ENCODE measurements at places on chromosomes 2 and 18.

DNA sequence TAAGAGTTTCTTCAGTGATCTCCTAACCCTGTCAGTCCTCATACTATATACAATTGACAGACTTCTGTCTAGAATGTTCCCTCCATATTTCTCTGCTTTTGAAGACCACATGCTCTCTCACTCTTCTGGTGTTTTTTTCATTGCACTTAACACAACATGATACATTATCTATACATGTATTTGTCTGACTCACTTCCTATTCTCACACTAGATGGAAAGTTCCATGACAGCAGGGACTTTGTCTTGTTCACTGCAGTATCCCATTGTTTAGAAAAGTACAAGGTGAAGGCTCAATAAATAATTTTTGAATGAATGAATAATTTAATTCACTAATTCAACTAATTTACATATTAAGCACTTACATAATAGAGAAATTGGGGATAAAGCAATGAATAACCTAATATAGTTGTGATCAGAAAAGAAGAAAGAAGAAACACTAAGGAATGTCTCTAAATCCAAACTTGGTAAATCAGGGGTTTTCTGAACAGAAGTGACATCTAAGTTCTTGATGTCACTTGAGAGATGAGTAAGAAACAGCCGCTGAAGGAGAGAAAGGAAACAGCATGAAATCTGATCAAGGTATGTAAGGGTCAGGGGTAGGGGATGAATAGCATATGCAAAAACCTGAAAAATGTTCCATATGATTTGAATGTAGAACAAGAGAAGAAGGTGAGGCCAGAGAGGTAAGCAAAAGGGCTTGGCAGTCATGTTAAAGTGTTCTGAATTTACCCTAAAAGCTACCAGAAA is 42.4 kb downstream of the MBD2 start:
- peak; percentile 10 for DNase-seq

DNA sequence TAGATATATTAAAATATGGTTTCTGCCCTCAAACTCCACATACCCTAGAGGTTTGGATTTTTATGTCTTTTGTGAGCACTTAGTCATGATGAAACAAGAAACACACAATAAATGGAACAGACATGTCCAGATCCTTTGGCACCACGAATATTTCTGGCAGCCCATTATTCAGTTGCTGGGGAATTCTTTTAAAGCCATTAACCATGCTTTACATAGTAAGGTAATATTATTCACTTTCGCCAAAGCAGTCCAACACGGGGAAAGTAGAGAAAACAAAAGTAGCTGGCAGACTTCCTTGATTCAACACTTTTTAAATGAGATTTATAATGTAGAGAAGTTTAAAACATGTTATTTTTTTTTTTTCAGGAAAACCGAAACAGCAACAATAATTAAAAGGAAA is 235.4 kb downstream of the PIEZO2 start:
- DNase-seq: no peak

- no peak for DNase-seq
These were observed 70.8 kb downstream of the LRP2 start for GRCh38 chr2:169291517-169291916.

- no peak for DNase-seq
These were observed 168.6 kb upstream of the ATP5MC3 start for GRCh38 chr2:175350105-175350504.

- no peak for DNase-seq
These were observed 59.2 kb downstream of the GYPC start for GRCh38 chr2:126715111-126715510.

- peak; percentile 27 for DNase-seq
These were observed 403 bp downstream of the TMEM127 start for GRCh38 chr2:96265349-96265839.

DNA sequence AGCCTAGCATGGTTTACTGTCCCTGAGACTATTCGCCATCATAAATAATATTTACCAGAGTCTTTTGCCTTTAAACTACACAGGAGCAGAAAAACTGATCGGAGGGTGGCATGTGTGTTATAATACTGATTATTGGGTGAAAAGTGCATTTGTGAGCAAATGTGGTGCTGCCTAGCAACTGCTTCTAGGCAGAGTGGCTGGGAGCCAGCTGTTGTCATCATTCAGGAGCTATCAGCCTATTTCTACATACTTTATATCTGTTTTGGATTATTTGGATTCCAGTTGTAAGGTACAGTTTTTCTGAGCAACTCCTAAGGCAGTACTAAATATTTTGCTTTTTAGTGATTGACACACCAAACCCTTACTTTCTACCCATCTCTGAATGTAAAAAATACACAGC is 75.0 kb upstream of the MSTN start:
- no peak for DNase-seq

GRCh38 chr18:617970-618504 is 21.2 kb downstream of the CLUL1 start:
- no peak for DNase-seq

- no peak for DNase-seq
These were observed 153.6 kb downstream of the CCDC85A start for GRCh38 chr2:56337342-56337741.

DNA sequence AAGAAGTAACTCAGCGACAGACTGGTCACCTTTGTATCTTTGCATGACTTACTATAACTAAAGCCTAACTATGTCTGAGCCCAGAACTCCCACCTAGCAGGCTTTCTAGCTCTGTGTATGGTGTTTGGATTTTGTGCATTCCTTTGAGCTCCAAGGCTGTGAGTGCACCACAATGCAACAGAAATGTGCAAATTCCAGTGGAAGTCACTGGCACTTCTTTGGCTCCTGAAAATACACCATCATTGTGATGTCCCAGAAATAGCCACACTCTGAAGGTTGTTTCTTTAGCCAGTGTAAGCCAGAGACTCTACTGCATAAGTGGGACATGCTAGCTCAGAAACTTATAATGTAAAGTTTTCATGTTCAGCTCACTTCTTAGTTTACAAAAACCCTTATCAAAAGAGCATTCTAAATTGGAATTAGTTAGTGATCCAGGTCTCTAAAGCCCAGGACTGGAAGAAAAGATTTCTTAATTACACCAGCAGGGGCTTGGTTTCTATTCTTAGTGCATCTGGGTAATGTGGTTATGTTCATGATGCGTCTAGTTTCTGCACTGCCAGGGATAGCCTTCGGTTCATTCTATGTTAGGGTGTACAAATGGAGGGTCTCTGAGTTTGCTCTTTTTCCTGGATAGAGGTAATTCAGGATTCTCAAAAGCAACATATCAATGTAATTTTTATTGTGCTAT is 1239.5 kb upstream of the ZEB2 start:
- no peak for DNase-seq

DNA sequence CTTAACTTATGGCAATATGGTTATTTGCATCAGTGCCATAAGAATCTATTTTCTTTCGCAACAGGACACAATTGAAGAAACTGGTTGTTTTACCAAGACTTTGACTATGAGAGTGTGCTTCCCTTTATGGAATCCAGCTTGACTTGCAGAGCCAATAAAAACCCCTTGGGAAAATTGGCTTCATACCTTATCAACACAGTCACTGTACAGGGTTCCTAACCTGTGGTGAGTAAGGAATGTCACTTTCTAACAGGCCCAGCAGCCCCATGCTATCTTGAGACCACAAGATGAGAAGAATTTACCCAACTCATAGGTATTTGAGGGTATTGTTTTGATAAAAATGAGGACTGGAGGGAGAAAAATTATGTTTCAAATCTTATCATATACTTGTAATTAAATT is 418.5 kb upstream of the MAP2 start:
- DNase-seq: no peak
